ENCODE measurements at places on chromosomes 11 and 22.

- no peak for DNase-seq
These were observed 31.9 kb downstream of the KCNQ1OT1 start for GRCh38 chr11:2667940-2668339.

DNA sequence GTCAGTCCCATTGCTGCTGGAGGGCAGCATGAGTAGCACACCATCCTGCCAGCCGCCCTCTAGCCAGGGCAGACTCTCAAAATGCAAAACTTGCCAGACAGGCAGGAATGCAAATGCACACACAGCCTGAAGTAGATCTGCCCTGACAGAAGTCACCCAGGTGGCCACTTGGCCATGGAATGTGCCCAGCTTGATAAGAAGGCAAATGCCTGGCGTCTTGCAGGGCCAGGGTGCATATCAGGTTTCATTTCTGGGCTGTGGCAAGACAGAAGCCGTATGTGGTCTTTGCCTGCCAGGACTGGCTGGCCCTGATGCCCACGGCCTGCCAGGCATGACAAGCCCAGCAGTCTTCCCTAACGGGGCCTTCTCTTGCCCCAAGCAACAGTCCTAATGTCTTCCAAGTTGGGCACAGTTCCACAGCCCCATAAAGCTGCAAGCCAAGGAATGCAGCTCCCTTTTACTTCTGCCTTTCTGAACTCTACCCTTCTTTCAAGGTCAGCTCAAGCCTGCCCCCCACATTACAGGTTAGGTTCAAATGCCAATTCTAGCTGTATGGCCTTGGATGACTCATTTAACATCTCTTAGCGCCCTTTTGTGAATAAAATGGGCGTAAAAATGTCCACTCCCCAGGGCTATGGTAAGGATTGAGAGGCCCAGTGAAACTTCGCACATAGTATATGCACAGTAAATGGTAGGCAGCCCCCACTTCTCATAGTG is 29.7 kb downstream of the POU2AF3 start:
- DNase-seq, result no peak

DNA sequence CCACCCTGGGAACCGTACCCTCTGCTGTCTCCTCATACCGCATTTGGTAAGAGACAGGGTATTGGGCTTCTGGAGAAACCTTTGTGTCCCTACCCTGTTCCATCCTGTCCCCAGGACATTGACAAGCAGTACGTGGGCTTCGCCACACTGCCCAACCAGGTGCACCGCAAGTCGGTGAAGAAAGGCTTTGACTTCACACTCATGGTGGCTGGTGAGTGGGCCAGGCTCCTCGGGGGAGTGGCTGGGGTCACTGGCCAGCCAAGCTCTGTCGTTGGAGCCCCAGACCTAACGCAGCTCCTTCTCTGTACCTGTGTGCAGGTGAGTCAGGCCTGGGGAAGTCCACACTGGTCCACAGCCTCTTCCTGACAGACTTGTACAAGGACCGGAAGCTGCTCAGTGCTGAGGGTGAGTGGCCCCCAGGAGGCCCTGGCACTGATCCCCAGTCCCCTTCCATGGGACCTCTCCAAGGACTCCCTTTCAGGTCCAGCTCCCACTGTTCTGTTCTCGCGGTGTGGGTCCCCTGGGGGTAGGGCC is 3.8 kb upstream of the GP1BB start:
- no peak for DNase-seq

DNA sequence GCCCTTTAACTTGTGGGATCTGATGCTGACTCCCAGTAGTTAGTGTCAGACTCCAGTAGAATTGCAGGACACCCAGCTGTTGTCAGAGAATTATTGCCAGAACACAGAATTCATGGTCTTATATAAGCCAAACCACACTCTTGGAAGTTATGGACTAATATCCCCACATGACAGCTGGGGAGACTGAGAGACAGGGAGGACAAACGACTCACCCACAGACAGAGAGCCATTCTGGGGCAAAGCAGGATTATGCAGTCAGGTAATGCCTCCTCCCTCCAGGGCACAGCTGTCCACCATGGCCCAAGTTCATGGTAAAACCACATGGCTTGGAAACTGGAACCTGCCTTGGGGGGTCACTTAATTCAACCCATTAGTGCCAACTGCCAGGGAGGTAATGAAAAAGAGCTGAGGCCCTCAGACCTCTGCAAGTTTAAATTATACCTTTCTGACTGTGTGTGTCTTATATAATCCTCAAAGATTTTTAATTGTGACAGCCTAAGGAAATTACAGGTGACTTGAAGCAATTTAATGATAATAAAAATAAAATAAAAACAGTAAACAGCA is 299.5 kb downstream of the BUD13 start:
- no peak for DNase-seq

GRCh38 chr11:93869830-93870229 is 19.4 kb upstream of the VSTM5 start:
- no peak for DNase-seq

DNA sequence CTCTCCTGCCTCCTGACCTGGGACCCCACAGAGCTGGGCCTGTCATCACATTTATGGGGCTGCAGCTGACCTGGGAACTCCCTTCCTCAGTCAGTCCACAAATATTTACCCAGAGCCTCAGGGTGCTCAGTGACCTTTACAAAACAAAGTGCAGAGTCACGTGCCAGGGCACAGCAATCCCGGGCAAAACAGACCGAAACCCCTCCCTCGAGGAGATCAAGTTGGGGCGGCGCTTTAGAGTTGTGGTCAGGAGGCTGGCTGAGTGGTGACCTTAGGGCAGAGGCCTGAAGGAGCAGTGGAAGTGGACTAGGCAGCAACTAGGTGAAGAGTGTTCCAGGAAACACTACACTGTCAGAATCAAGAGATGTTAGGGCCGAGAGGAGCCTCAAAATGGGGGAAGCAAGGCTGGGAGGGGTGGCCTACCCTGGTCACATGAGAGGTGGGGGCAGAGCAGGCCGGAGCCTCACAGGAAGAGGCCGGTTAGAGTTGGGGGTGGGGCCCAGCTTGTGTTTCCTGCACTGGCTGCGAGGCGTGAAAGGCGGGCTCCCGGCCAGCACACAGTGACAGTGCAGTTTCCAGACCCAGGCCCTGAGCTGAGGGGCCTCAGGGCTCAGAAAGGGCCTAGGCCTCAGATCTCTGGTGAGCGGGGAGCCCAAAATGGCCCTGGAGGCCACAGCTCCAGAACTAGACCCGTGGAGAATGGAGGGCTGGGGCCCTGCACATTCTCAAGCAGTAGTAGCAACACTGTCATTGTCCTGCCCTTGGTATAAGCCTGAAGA is 3.7 kb upstream of the NEAT1 start:
- peak; percentile 95 for DNase-seq

DNA sequence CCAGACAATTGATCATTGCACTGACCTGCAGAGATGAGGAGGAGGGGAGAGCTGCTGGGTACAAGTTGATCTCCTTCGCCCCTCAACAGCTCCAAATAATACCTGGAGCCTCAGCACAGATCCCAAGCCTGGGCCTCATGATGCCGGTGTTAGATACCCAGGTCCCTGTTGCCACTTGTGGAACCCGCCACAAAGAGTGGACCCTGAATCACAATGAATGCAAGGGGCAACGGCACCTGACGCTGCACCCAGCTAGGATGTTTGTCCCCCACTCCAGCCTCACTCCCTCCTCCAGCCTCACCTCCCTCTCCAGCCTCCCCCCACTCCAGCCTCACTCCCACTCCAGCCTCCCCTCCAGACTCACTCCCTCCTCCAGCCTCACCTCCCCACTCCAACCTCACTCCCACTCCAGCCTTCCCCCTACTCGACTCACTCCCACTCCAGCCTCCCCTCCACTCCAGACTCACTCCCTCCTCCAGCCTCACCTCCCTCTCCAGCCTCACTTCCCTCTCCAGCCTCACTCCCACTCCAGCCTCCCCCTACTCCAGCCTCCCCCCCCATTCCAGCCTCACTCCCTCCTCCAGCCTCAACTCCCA is 879.0 kb downstream of the BRD1 start:
- DNase-seq, result no peak

GRCh38 chr11:63445720-63446119 is 45.2 kb downstream of the PLAAT5 start:
- DNase-seq, result peak; percentile 12

DNA sequence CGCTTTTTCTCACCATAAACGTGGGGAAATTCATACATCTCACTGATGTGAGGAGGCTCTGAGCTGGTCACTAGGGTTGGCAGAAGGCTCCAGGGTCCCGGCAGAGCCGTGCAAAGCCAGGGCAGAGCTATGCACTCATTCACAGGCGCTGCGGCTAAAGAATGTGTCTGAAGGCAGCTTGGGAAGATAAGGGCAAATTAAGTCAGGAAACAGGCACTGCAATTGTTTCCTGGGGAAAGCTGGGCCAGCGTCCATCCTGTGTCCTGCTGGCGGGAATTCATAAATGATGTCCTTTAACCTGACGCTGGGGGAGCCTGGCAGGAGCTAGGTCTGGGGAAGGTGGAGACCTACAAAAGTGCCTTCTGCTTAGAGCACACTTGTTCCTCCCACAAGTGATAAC is 27.6 kb downstream of the PKNOX2 start:
- DNase-seq, result no peak

DNA sequence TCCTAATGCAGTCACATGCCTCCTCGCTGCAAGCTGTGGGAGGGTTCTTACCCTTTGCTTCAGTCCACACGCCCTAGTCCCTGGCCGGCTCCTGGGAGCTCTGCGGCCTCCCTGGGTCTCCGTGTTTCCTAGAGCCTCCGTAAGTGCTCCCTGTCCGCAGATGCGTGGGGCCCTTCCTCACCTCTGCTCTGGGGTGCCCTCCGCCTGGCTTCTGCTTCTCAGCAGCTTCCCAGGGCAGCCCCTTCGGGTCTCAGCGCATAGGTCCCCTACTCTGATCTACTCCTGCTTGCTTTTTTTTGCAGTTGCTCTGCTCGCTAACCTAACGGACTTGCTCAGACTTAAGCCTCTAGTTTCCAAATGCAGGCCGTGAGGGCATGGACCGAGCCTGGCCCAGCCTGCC is 22.4 kb downstream of the CAPN1 start:
- no peak for DNase-seq

GRCh38 chr11:96551136-96551535 is 161.3 kb downstream of the JRKL start:
- DNase-seq, result no peak

DNA sequence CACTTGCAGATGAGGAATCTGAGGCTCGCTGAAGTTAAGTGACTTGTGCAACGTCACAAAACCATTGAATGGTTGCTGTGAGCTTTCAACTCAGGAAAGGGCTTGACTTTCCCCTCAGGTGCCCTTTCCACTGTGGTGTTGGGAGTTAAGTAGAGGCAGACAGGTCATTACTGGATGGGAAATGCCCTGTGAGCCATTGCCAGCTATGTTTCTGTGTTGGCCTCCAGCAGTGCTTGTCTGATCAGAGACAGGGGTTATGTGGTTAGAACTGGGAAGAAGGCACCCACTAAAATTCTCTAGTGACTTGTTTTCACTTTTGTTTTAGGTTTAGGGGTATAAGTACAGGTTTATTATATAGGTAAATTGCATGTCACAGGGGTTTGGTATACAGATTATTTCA is 96.6 kb downstream of the FDX1 start:
- DNase-seq, result no peak

- no peak for DNase-seq
These were observed 105.2 kb downstream of the NAV2 start for GRCh38 chr11:19817870-19818269.

GRCh38 chr11:33663121-33663520 is 37.5 kb downstream of the C11orf91 start:
- no peak for DNase-seq

- no peak for DNase-seq
These were observed 12.5 kb upstream of the SYT12 start for GRCh38 chr11:67010296-67010905.

GRCh38 chr11:96065379-96065778 is 141.5 kb upstream of the MTMR2 start:
- peak; percentile 33 for DNase-seq

All from AG10803 (cell line).